ENCODE measurements at places on chromosomes 12 and 14.

- no peak for DNase-seq
Observed at GRCh38 chr12:23540572-23540971, 408.9 kb downstream of the SOX5 start.

DNA sequence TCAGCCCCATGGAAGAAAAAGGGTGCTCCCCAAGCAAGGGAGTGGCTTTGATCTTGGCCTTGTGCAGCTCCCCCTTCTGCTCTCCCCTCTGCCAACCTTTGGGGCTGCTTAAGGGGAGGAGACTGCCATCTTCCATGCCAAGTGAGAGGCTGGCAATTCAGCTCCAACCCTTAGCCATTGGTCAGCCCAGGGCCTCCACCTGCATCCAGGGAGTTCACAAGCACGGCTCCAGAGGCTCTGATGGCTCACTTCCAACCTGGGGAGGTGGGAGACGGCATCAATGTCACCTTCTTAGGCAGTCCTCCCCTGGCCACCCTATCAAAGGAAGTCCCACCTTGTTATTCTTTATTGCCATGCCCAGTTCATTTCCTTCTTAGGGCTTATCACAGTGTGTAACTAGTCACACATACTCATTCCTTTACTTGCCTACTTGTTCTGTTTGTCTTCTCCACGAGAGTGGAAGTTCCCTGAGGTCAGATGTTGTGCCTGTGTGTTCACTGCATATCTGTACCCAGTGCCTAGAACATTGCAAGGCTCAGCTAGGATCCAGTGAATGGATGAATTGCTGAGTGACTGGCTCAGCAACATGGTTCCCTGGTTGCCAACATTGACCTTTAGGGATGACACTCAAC lies 5.0 kb downstream of the HDAC7 start:
- no peak for DNase-seq

- no peak for DNase-seq
Observed at GRCh38 chr12:102927220-102927619, 10.2 kb upstream of the PAH start.

DNA sequence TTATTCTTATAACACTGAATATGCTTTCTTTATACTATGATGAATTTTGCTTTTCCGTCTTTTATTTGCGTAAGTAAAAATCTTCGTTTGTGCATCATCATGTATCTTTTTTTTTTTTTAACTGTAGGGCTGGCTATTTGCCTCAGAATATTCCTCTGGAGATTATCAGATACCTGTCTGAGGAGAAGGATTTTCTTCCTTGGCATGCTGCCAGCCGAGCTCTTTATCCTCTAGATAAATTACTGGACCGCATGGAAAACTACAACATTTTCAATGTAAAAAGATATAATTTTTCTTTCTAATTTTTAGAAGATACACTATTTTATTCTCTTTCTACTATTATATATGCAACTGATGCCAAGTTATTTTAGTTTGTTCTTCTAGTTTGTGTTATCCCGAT lies 346.6 kb downstream of the TRHDE start:
- no peak for DNase-seq

- DNase-seq: no peak
Observed at GRCh38 chr12:106029532-106029931, 109.2 kb downstream of the NUAK1 start.

Measured in stimulated activated CD8-positive, alpha-beta memory T cell treated with anti-CD3 and anti-CD28 coated beads, Interleukin-4, amount 100 ng/mL, for 1 hour (primary cell).